Stimulated activated CD8-positive, alpha-beta memory T cell treated with anti-CD3 and anti-CD28 coated beads, Interleukin-4, amount 100 ng/mL, for 1 hour (primary cell): ENCODE measurements at places on chromosomes 7 and 10.

DNA sequence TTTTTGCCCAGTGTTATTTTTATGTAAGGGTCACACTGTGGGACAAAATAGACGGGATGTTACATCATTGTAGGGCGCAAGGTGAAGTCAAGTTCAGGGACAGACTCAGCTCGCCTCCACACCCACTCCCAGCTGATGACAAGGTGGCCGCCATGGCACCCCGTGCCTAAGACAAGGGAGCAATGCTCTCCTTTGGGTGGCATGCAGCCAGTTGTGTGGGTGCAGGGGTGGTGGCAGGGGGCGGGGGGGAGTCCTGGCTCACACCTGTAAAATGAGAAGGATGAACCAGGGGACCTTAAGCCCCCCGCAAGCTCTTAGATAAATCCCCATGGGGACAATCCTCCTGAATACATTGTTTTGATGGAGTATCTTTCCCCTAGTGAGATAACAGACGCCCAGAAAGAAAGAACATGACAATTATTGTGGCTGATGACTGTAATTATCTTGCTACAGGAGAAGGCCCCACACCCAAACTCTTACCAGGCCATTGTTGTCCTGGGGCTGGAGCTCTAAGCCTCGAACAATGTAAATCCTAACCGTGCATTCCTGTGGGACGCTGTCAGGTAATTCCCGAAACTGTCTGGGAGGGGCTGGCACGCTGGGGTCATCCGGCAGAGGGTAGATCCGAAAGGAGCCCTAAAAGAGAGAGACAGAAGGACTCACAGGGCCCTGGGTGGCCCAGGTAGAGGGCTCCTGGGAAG lies 148.7 kb downstream of the MYOF start:
- DNase-seq, result no peak

- no peak for DNase-seq
Measured at GRCh38 chr7:35430547-35431153, 176.8 kb upstream of the TBX20 start.

GRCh38 chr7:134622303-134622995 lies 24.2 kb upstream of the BPGM start:
- DNase-seq, result no peak

- no peak for DNase-seq
Measured at GRCh38 chr10:30992681-30993080, 39.0 kb downstream of the ZNF438 start.

DNA sequence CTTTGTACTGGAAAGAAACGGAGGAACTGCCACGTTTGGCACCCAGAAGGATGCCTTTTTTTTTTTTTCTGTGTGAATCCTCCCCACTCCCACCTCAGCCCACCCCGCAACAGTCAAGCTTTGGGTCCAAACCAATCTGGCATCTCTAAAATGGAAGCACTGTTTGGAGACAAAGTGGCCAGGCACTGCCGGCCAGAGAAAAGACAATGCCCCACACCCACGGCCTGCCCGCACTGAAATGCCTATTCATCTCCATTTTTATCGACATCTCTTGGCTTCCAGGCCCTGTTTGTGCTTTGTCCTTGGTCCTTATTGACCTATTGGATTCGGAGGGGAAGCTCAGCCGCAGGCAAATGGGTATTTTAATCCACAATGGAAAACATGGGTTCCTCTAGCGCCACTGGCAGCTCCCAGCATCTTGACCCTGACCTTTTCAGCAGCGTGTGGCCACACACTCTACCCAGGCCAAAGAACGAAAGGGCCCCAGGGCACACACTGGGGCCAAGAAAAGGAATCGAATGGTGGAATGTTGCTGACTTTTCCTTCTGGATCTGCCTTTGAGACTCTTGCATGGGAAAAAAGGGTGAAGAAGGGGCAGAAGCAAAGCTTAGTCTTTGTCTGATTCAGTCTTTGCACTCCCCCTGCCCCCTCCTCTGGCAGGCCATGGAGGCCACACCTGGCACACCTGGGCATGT lies 162.6 kb upstream of the CDCA7L start:
- no peak for DNase-seq

DNA sequence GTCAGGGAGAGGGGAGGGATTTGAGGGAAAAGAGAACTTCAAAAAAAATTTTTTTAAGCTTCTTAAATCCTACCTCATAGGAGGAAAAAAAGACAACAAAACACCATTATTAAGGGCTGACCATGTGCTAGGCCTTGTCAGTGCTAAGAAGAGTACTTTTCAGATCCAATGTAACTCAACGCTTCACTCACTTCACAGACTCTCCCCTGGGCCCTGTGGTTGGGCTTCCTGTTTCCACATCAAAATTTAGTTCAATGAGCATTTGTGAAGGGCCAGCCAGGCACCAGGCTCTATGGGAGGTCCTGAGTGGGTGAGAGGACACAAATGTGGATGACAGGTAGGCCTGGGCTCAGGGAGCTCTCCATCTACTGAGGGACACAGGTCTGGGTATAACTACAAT lies 249.8 kb downstream of the PTEN start:
- no peak for DNase-seq

DNA sequence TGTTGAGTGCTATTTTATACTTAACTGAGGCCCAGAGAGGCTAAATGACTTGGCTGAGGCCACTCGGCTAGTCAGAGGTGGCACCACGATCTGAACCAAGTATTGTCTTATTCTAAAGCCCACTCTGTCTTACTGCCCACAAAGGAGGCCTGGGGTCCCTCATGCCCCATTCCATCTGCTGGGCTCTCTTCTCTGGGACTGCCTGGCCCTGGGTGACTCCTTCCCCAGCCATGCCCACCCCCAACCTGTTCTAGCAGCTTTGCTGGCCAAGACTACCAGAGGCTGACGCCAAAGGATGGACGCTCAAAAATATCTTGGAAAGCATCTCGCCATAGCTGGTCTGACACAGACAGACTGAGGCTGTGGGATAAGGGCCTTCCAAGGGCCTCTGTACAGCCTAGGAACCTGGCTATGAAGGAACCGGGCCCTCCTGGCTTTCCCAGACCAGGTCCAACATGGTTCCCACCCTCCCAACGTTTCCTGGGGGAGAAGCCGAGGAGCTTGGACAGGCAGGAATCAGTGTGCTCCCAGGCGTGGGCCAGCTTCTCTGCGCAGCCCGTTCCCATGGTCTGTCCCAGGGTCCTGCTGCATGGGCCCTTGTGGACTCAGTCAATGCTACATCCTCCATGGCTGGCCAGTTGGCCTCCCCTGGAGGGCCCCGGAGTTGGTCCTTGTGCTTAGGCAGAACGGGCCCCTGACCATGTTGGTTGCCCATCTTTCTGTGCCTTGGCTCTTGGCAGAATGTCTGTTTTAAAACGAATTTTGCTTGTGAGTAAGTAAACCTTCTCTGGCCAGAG lies 11.7 kb downstream of the HSPA12A start:
- DNase-seq, result no peak

DNA sequence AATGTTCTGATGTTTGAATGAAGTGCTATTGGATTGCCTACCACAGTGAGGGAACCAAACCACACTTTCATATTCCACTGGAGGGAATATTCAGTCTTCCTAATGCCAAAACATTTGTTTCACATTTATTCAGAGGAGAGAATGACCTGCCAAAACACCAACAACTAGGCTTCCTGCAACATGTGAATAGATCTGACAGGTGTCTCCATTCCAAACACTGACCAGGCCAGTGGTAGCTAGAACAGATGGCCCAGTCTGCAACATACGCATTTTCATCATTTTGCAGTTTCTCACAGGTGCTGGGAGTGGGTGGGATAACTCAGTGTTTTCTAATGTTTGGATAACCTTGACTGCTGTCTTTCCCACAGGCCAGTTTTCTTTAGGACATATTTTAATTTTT lies 110.0 kb downstream of the RELN start:
- no peak for DNase-seq

DNA sequence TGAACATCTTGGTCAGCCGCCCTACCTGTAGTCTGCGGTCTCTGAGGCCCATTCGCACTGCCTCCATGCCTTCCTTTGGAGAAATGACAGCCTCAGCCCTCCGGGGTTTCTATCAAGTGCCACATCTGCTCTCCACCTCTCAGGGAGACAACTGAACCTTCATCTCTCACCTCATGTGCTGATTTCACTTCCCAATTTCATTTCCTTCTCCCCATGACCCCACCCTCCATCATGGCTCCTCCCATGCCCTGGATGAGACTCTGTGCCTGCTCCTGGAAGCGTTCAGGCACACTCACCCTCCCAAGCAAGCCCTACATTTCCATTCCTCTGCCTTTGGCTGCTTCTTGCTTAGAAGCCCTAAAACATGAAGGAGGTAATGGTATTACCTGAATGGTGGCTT lies 7.8 kb upstream of the SCD start:
- DNase-seq, result no peak

- DNase-seq, result no peak
Measured at GRCh38 chr7:87933605-87933952, 472 bp upstream of the ADAM22 start.

DNA sequence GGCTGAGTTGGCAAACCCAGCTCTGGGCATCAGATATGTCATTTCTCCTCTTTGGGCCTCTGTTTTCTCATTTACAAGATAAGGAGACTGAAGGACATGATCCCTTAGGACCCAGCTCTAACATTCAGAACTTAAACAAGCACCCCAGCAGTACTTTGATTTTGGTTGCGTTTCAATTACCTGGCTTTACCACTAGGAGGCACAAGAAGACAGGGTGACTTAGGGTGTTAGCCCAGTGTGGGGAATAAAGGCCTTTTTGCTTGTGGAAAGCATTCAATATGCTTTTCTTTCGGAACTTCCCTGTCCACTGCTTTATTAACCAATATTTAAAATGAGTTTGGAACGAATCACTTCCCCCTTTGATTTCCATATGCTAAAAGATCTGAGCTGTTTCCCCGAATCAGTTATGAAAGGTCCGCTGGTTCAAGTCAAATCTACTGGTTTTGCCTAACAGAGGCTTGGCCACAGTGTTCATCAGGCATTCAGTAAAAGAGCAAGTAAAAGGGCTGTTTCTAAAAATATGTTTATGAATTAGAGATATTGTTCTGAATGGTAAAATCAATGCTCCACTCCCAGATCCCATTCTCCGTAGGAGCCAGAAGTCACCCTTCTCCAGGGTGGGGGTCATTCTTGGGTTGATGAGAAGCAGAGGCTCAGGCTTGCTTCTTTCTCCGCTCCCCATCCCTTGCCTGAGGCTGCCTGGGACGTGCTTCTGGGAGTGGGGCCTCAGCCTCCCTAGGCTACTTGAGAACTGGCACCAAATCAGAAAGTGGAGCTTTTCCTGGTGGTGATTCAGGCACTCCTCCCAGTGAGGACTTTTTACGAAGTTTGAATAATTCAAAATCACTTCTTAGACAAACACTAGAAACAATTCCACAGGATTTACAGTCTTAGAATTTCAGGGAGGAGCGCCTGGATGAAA lies 105.5 kb downstream of the MYOF start:
- no peak for DNase-seq

DNA sequence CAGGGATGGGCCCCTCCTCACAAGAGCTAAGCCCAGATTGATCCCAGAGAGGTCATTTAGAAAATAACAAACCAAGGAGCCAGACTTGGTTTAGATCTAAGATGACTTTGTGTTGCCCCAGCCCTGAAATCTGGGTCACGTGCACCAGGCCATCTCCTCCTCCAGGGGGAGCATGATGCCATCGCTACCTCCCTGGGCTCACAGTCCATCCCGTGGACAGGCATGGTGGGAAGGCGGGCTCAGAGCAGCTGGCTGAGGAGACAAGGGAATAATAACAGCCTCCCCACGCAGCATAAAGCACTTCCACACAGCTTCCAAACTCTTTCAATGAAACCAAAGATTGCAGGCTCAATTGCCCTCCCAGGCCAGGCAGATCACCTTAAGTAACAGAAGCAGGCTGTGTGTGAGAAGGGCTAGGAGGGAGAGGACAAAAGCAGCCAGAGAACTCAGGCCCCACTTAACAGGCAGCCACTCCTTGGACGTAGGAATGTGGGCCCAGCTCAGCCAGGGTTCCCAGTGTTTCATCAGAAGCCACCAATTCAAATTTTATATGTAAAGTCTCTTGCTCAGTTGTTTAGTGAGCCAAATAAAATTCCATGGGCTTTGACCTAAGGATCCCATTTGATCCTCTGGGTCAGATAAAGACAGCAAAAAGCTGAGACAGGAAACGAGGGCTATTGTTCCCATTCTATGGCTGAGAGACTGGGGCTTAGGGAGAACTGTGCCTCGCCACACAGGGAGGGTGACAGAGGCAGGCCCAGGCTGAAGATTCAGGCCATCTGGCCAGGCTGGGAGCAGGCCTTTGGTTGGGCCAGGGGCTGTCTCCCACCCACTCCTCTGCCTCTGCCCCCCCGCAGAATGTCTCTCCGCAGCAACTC lies 100.2 kb downstream of the COL13A1 start:
- DNase-seq, result no peak

- DNase-seq, result peak; percentile 10
Measured at GRCh38 chr10:122407375-122408125, 33.0 kb downstream of the PLEKHA1 start.

DNA sequence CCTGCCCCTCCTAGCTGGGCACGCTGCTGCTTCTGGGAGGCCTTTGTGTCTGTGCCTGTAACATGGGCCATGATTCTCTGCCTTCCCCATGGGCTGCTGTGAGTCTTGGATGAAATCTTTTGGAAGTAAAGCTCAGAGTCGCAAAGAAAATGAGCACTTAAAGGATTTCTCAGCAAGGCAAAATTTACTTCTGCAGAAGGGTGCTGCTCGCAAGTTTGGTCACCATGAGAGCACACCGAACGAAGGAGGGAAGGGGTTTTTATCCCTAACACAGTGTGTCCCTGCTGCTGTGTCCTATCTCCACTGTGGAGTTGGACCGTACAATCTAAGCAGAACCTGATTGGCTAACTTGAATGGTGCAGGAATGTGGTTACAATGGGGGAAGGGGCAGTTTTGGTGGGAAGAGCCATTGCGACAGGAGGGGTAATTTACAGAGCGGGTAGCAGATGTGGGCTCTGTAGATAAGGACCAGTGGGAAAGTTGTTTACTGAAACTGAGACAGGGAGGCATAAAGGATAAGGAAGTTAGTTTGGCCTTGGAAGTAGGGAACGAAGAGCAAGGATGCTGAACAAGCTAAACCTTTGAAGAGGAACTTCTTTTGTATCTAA lies 57.5 kb downstream of the FANK1 start:
- DNase-seq, result no peak

DNA sequence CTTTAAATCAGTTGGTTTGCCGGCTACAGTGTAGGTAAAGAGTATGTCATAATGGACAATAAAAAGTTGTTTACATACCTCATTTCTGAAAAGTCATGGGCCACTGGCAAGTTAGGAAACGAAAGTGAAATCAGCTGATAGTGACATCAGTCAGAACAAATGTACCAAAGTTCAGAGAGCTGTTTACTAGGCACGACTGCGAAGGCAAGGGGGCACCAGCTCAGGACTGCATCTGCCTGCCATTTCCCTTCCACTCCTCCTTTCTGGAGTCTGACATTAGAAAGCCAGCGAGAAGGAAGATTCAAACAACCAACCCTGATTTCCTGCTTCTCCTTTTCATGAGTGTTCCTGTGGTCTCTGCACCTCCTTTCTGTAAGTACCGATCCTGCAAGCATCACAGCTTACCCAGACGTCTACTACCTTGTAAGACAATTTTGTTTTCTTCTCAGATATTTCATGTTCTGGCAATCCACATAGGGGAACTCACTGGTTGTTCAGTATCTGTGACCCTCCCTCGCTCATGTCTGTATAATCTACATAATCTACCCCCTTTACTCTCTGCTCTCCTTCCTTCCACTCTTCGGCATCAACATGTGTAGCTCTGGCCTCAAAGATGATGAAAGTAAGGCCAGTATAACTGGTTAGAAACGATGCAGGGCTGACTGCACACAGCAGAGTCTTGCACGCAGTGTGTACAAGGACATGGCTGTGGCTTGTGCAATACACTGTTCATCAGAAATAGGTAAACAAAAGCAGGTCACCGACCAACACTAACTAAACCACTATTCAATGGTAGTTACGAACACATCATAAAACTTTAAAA lies at the start of gene TMEM140:
TMEM140 (plus strand) TSS at position 174 of the 823 bp plus-strand sequence. CDS start 16,370 bp downstream, outside the sequence.
- no peak for DNase-seq

GRCh38 chr7:142425281-142425680 lies 167.4 kb upstream of the PRSS58 start:
- DNase-seq, result no peak

GRCh38 chr7:12066004-12066403 lies 145.1 kb upstream of the TMEM106B start:
- no peak for DNase-seq
